Neuronal stem cell (in vitro differentiated cells): ENCODE measurements at places on chromosomes 3 and 15.

DNA sequence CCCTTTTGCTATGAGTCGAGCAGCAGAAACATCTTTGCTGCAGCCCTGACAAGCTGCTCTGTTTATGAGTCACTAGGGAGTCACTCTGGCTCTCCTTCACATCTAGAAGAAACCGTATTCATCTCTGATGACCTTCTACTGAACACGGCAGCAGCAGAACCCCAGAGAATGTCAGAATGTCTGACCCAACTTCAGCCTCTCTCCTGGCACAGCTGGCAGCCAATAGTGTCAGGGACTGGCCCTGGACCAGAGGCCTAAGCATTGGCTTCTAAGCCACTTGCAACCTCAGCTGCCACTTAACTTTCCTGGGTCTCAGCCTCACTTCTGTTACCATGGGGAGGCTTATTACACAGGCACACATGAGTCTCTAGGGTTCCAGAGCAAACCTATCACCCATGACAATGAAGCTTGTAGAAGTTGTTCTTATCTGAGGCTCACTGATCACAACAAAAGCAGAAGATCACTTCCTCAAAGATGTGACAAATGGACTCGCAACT lies 184.1 kb upstream of the TLE3 start:
- no peak for DNase-seq

- no peak for DNase-seq
Observed at GRCh38 chr3:184565421-184566211, 4.0 kb downstream of the EPHB3 start.

GRCh38 chr3:127337911-127338531 lies 50.2 kb upstream of the PRR20G start:
- DNase-seq: no peak

DNA sequence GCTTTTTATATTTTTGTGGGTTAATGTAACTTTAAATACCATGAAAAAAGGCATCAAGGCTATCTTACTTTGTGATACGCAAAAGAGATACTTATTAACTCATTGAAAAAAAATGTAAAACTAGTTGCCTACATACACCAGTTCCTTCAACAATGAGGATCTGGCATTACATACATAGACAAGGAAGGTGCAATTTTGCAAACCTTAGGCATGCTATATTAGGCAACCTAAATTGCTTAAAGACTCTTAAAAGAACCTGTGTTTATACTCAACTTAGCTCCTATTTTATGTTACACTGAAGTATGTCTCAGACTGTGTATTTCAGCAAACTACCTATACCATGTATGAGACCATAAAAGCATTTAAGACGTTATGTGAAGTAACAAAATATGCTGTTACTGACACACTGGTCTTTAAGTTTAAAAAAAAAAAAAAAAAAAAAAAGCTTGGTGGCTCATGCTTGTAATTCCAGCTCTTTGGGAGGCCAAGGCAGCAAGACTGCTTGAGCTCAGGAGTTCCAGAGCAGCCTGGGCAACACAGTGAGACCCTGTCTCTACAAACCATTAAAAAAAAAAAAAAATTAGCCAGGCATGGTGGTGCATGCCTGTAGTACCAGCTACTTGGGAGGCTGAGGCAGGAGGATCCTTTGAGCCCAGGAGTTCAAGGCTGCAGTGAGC lies 9.1 kb downstream of the TASOR start:
- no peak for DNase-seq
